Neural crest cell (in vitro differentiated cells): ENCODE measurements at places on chromosomes 4 and X. TPM values are rescaled to one million over a fixed set of nuclear protein-coding genes. Genes with fewer than 3 reads are reported as not detected.

Gene ZMAT1
- 4.7 and 4.9 TPM in 2 replicates for total RNA-seq

Gene BCLAF3
- 7.6 and 8.9 TPM in 2 replicates for total RNA-seq

Gene TMEM33
- total RNA-seq = 73.9 and 74.7 TPM in 2 replicates

Gene UGT2B17
- total RNA-seq = not detected in 2 replicates

Gene ADGRL3
- total RNA-seq = 32.9 and 34.5 TPM in 2 replicates

Gene DDX3X
- total RNA-seq = 300 and 308 TPM in 2 replicates

Gene ATRX
- total RNA-seq = 110 and 115 TPM in 2 replicates

Gene PCDH18
- total RNA-seq = 65.7 and 67.4 TPM in 2 replicates

Gene SNCA
- 29.6 and 29.7 TPM in 2 replicates for total RNA-seq

Gene CT45A8
- not detected in 2 replicates for total RNA-seq

Gene G3BP2
- total RNA-seq = 204 TPM in 2 replicates

Gene MAB21L2
- total RNA-seq = 3.3 and 3.5 TPM in 2 replicates

Gene GPR173
- 11.8 and 13.0 TPM in 2 replicates for total RNA-seq

Gene LIMCH1
- total RNA-seq = 15.1 and 17.3 TPM in 2 replicates

Gene RADX
- 17.4 and 19.9 TPM in 2 replicates for total RNA-seq

Gene ZNF718
- total RNA-seq = 14.4 and 15.9 TPM in 2 replicates

Gene CXCL9
- not detected in 2 replicates for total RNA-seq

Gene UGT2B15
- total RNA-seq = not detected in 2 replicates

Gene GLRB
- 8.2 and 8.4 TPM in 2 replicates for total RNA-seq

Gene HDX
- total RNA-seq = 8.8 and 10.6 TPM in 2 replicates

Gene FGF13
- total RNA-seq = 81.1 and 85.5 TPM in 2 replicates

Gene CXXC4
- total RNA-seq = 18.9 and 20.3 TPM in 2 replicates

Gene KCNIP4
- total RNA-seq = 0.33 and 0.57 TPM in 2 replicates

Gene SLC9B2
- 21.6 and 24.9 TPM in 2 replicates for total RNA-seq

Gene PDGFRA
- 1.9 and 2.1 TPM in 2 replicates for total RNA-seq

Gene SMAD1
- total RNA-seq = 26.8 and 28.6 TPM in 2 replicates

Gene UNC5C
- 6.5 and 7.8 TPM in 2 replicates for total RNA-seq

Gene UBE2A
- total RNA-seq = 43.5 and 45.4 TPM in 2 replicates

Gene SLC10A6
- not detected in 2 replicates for total RNA-seq

Gene FRG2
- not detected in 2 replicates for total RNA-seq

Gene PCSK1N
- 9.3 and 12.7 TPM in 2 replicates for total RNA-seq

Gene MAGEA8
- not detected in 2 replicates for total RNA-seq

Gene RPGR
- total RNA-seq = 9.1 and 9.2 TPM in 2 replicates

Gene GUCY1A1
- 0.44 and 0.75 TPM in 2 replicates for total RNA-seq

Gene TRPC5OS
- total RNA-seq = not detected in 2 replicates

Gene CXorf65
- total RNA-seq = not detected in 2 replicates

Gene CT45A3
- total RNA-seq = not detected in 2 replicates

Gene PAK3
- total RNA-seq = 11.9 and 12.3 TPM in 2 replicates

Gene RNF128
- total RNA-seq = not detected in 2 replicates

Gene HEPH
- total RNA-seq = 12.2 and 14.0 TPM in 2 replicates

Gene SHOX
- total RNA-seq = 0.14 and 0.16 TPM in 2 replicates

Gene TRPC3
- total RNA-seq = 0.82 TPM in 2 replicates

Gene TMEM131L
- 36.1 and 36.6 TPM in 2 replicates for total RNA-seq

Gene TBC1D9
- total RNA-seq = 15.9 and 16.1 TPM in 2 replicates

Gene MAOA
- total RNA-seq = 0.30 and 0.45 TPM in 2 replicates
